ENCODE measurements at places on chromosomes 11 and 22.

- DNase-seq, result no peak
Measured at GRCh38 chr22:37032535-37033460, 13.3 kb downstream of the MPST start.

GRCh38 chr11:64245401-64245796 lies 1.3 kb downstream of the PPP1R14B start:
- no peak for DNase-seq

GRCh38 chr11:128694618-128695481 lies 978 bp downstream of the FLI1 start:
- peak; percentile 52 for DNase-seq

- no peak for DNase-seq
Measured at GRCh38 chr11:128663824-128664223, 30.0 kb upstream of the FLI1 start.

- no peak for DNase-seq
Measured at GRCh38 chr11:33281758-33282157, 24.6 kb downstream of the HIPK3 start.

DNA sequence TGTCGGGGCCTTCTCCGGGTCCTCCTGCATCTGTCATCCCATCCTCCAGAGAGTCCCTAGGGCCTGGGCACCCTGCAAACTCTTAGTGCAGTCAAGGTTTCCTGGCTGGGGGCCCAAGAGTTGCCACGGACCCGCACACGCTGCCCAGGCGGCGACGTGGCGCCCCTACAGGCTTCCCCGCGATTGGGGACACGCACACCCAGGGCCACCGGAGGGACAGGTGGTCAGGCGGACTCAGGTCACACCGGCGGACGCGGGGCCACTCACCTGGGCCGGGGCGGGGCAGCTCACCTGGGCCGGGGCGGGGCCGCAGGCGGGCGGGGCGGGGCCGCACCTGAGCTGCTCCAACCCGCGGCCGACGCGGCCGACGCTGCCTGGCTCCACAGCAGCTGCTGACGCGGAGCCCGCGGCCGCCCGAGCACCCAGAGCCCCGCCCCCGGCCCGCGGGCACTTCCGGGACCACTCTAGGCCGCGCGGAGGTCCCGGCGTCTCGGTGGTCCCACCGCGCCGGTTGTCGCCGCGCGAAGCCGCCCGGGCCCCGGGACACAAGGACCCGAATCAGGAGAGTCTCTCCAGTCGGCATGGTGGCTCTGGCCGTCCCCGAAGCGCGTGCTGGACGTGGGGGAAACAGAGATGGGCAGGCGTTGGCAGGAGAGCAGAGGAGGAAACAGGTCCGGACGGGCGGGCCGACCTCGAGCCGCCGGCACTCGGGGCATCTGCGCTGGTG lies at the start of gene ZNF70:
ZNF70 (minus strand) TSS at position 399 of the 727 bp plus-strand sequence. CDS start 5,972 bp downstream, outside the sequence.
- DNase-seq, result peak; percentile 87

DNA sequence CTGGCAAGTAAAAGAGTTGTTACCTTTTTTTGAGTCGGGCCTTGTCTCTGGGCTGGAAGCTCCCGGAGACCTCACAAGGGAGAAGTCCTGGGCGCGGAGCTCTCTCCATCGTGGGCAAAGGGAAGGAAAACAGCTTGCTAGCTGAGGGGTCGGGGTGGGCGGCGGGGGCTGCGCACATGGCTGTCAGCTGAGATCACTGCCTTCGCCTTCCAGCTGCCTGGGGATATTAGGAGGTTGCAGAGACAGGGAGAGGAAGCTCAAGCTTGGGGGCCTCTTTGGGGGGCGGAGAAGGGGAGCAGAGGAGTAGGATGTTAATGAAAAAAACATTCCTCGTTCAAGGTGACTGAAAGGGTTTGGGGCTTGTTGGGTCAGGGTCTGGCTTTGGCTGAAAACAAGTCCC lies 49.2 kb upstream of the ALX4 start:
- DNase-seq, result no peak

GRCh38 chr11:46237248-46238077 lies 40.0 kb upstream of the CREB3L1 start:
- peak; percentile 71 for DNase-seq

DNA sequence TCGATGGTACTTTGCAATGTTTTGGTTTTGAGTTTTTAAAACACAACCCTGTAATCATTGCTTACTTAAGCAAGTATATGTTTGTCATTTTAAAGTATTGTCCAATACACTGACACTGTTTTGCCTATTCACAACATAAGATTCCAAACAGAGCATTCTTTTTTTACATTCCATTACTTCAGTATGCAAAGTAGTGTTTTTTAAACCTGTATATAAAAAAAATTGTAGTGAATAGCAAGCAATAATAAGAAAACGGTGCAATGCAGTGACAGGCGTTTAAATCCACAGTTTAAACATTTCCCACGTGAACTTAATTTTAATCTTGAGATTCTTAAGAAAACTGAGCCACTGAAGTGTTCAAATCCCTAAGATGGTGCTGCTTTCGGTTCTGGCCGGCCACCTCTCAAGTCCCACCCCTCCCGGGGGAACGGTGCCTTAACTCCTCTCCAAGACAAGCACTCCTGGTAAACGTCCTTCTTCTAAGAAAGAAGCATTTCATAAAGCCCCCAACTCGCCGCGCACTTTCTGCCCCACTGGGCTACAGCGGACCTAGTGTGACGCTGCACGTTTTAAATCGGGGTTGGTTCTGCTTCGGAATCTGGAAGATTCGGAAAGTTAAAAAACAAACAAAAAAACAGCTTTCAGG lies 2.9 kb downstream of the PGR start:
- DNase-seq, result no peak

DNA sequence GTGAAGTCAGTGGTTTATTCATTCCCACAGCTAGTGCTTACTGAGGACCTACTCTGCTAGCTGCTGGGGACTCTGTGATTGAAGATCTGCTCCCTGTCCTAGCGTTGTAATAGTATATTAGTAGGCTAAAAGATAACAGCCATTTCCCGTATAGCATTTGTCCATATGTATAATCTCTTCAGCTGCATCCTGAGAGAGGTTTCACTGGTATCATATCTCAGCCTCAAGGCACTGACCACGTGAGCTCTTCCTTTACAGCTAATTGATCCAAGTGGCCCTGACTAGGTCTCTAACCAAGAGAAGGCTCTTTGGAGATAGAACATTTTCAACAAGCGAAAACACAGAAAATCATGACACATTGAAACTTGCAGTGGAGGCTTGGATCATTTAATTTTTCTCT lies 110.2 kb downstream of the APIP start:
- no peak for DNase-seq

GRCh38 chr11:93031386-93031785 lies 61.9 kb downstream of the MTNR1B start:
- no peak for DNase-seq

DNA sequence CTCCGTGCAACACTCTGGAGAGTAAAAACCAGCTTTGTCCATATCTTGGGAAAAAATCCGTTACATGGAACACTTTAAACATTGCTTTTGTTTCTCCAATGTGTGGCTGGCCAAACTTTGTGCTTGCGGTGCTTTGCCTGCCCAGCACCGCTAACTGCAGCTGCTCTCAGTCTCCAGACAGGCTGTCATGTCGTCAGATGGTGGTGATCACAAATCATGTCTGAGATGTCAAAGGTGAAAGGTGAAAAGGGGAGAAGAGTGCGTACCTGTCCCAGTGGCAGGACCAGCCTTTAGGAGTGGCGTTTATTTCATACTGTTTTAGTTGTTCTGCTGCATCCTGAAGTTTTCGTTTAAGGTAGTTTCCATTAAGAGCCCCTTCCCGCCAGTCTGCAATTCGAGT lies 17.1 kb upstream of the AGBL2 start:
- no peak for DNase-seq

DNA sequence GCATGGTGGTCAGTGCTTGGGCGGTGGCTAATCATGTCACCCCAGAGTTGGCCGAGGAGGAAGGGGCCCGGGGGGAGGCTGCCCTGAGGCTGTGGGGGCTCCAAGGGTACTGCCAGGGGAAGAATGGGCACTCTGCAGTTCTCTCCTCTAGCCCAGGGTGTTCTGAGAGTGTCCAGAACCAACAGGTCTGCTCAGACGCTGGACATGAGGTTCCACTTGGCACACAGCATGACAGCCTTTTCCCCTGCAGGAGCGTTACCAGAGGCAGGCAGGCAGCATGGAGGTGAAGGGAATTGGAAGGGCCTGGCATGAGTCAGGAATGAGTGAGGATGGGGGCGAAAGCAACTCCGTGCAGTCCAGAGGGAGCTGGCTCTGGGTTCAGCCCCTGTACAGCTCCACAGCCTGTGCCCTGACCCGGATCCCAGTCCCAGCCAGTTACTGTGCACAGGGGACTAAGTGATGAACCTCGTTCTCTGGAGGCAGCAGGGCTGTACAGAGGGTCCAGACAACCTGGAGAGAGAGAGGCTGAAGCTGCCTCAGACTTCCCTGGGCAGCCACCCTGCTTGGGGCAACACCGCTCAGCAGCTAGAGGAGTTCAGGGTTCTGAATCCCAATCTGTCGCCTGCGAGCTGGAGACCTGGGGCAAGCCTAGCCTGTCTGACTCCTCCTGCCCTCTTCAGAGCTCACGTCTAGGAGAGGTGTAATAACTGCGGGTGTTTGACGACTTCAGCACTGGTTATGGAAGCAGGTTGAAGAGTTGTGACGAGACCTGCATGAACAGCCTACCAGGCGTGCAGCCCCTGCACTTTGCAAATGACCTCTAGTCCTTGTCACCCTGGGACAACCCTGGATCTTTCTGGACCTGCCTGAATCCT lies 14.7 kb upstream of the TUB start:
- no peak for DNase-seq

DNA sequence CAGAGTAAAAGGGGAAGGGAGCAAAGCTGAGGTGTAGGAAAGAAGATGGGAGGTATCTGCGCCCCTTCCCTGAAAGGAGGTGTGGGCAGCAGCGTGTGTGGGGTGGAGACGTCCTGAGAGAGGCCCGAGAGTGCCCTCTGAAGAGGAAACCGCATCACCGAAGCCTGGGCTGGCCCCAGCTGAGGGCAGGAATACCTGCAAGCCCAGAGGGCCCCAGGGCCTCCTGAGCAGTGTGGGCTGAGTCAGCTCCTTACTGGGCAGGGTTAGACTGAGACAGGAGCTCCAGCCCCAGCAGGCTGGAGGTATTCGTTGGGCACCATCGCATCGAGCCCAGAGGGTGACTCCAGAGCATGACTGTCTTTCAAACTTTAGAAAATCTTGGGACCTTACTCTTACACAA lies 534.0 kb upstream of the B3GAT1 start:
- DNase-seq, result no peak

DNA sequence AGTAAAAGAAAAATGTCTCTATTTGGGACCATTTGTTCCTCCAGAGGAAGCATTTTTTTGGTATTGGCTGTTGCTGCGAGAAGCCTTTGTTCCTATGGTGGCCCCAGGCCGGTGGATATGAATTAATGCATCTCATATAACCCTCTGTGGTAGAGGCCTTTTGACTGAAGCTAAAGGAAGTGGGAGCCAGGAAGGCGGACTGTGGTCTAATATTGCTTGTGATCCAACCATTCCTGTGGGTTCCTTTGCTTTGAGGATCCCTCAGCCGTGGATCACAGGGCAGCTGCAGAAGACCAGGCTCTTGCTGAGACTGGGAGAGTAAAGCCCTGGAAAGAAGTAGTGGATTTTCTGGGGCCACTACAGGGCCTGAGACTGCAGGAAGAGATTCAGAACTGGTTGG lies 68.3 kb upstream of the NAV2 start:
- no peak for DNase-seq

GRCh38 chr11:22626573-22627239 lies 1.1 kb upstream of the FANCF start:
- no peak for DNase-seq

DNA sequence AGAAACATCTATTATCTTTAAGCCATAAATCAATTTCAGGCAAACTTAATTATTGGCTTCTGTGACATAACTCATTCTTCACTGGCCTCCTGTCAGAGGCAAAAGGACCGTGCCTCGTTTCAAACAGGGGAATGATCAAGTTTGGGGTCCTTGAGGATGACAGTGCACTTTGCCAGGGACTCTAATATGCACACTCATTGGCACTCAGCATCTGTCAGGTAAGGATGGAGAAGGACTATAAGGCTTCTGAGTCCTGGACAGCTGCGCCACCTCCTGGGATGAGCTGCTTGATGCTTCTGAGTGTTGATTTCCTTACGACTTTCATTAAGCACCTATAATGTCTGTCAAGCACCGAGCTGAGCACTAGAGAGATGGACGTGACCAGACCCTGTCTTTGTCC lies 20.2 kb downstream of the BPIFC start:
- peak; percentile 14 for DNase-seq

GRCh38 chr11:3197044-3197695 lies 21.4 kb downstream of the MRGPRG start:
- DNase-seq, result no peak

DNA sequence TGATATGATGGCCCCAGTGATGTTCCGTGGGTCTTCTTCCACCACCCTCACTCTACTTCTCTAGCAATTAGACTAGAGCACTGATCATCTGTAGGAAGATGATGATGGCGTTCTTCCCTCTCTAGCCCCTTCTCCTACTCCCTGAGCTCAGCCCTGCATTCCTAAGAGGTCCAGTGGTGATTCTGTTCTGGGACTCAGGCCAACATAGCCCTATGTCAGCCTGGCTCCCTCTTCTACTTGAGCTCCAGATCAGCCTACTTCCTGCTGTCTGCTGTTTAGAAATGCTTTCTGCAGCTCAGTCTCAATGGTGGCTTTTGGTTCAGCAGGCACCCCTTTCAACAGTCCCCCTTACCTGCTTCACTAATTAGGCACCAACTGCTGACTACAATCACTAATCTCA lies 86.1 kb upstream of the ZBED5 start:
- DNase-seq, result no peak

GRCh38 chr11:131893988-131894387 lies 523.6 kb downstream of the NTM start:
- DNase-seq, result no peak

DNA sequence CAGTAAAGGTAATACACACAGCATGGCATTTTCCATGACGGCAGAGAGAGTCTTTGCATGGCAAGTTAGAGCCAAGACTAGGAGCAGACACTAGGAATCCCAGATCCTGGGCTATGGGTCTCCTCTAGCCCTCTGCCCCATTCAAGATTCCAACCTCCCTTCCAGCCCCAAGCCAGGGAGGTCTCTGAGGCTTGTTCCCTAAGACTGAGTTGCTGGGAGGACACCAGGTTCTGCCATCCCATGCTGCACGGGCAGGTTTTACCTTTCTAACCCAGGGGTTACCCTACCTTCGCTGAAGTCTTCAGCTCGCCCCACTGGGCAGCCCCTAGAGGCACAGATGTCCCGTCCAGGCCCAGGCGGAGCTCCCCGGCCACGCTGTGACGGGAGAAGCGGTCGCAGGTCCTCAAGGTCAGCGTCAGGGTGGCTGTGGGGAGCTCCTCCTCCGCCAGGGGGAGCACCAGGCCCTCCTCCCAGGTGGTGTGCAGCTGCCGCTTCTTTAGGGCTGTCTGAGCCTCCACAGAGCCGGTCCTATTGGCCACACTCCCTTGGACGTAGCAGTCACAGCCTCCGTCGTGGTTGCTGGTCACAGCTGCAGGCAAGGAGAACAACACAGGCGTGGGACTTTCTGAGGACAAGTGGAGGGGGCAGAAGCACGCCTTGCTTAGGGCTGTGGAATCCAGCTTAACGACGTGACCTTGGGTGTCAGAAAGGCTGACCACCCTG lies 33.8 kb downstream of the SYT13 start:
- peak; percentile 38 for DNase-seq

Measured in activated T-cell treated with anti-CD3 and anti-CD28 coated beads, Interleukin-2, amount 50 U/mL, for 72 hours (primary cell).